ENCODE measurements at places on chromosomes 11 and 22. TPM values are rescaled to one million over a fixed set of nuclear protein-coding genes. Genes with fewer than 3 reads are reported as not detected.

DNA sequence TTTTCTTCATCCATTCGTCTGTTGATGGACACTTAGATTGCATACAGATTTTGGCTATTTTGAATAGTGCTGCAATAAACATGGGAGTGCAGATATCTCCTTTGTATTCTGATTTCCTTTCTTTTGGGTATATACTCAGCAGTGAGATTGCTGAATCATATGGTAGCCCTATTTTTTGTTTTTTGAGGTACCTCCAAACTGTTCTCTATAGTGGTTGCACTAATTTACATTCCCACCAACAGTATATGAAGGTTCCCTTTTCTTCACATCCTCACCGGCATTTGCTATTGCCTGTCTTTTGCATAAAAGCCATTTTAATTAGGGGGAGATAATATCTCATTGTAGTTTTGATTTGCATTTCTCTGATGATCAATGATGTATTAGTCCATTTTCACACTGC, 96.1 kb downstream of the PRR5L start:
- no peak for DNase-seq
- H3K27ac ChIP-seq, result no peak overlapping the region
- H3K4me1 ChIP-seq, result no peaks in the 10 kb centered on the region

The GGTLC2 gene
- total RNA-seq, result not detected

DNA sequence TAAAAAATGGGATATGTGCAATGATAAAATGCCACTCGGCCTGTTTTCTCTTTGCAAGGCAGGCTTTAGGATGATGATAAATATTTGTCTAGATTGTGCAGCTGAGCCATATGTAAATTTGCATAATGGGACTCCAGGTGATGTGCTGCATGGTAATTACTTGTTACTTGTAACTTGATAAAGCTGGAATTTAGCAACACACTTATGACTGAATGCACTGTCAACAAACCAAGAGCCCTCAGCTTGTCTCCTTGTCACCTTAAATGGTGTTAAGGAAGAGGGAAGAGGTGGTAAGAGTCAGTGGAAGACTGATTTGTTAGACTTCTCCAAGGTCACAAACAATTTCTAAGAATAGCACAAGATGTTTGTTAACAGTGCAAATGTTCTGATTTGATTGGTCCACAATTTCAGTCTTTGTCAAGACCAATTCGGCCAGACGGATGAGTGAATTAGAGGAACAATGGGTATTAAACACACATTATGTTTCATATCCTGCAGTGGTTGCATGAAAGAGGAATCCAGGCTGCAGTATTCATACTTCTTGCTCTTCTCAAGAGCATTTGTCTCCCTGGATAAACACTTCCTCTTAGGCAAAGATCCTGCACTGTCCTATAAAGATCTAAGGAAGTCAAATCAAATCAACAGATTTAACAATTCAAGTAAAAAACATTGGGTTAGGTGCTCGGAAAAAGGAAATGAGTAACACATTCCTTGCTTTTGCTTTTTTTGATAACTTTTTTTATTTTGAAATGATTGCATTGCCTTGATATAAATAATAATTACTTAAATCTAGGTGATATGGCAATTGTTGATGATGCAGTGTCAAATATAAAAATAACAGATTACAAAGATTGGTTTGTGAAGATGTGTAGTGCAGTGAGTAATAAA, 448.3 kb upstream of the DDI1 start:
- no peaks in the 10 kb centered on the region for H3K27me3 ChIP-seq
- H3K4me1 ChIP-seq, result no peaks in the 10 kb centered on the region
- DNase-seq, result no peak
- H3K4me3 ChIP-seq, result no peak overlapping the region

The APOA1 gene
- not detected for total RNA-seq

- no peak overlapping the region for H3K4me3 ChIP-seq
- H3K4me1 ChIP-seq, result no peaks in the 10 kb centered on the region
- no peak for DNase-seq
- H3K36me3 ChIP-seq, result no peaks in the 10 kb centered on the region
Measured at GRCh38 chr11:123545726-123546270, 108.6 kb downstream of the SCN3B start.

The PKP3 gene
- total RNA-seq, result 1.5 TPM

GRCh38 chr11:29061452-29061851, 953.3 kb downstream of the METTL15 start:
- no peaks in the 10 kb centered on the region for H3K36me3 ChIP-seq
- no peaks in the 10 kb centered on the region for H3K4me1 ChIP-seq
- no peak overlapping the region for H3K4me3 ChIP-seq
- no peak overlapping the region for H3K27ac ChIP-seq

DNA sequence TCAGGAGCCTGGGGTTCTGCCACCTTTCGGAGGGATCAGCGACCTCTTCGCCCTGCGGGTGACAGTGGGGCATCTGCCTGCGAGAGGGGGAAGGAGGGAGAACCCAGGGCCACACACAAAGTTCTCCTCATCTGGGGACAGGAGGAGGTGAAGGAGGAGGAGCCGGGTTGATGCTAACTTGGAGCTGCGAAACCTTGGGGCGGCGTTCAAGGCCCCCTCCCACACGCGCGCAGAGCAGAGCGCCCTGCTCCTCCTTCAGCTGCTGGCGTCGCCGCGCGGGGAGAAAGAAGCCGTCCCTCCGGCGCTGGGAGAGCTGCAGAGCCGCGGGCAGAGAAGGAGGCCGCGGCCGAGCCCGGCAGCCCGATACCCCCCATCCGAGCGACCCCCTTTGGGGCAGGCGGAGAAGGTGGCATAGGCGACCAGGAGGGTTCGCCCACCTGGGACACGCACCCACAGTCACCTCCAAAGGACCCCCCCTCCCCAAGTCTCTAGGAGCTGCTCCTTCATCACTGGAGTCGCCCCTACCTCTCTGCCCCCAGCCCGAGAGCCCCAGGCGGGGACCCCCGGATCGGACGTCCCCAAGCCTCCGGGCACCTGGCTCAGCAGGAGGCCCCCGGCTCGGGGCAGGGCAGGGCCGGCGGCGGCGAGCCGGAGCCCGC, at the start of gene RASD2:
Gene RASD2 (plus strand): TSS at position 237 of the 659 bp plus-strand sequence. CDS start 5,979 bp downstream, outside the sequence.
- H3K4me3 ChIP-seq, result peak within 1 kb of the TSS; percentile 53
- peaks cover 8% of the 10 kb centered on the region for H3K4me1 ChIP-seq
- peak within 1 kb of the TSS; percentile 82 for H3K27ac ChIP-seq
- no peaks in the 10 kb centered on the region for H3K36me3 ChIP-seq
- DNase-seq, result peak; percentile 69

DNA sequence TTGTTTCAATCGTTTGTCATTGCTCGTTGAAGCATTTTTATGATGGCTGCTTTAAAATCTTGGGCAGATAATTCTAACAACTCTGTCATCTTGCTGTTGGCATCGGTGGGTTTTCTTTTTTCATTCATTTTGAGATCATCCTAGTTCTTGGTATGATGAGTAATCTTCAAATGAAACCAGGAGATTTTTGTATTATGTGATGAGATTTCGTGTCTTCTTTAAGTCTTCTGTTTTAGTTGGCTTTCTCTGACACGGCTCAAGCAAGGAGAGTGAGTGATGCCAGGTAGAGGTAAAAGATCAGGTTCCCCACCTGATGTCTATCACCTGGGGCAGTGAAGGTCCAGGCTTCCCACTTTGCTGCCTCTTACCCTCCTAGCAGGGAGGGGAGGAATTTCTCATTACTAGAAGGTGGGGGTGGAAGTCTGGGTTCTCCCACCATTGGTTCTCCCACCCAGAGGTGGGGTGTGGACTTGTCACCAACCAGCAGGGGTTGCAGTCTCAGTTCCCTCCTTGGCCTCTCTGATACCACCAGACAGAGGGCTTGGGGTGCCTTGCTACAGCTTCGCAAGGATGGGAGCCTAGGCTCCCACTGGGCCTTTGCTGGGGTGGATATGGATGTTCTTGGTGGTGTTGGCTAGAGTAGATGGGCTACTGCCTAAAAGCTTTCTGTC, 12.9 kb downstream of the CDC45 start:
- H3K27ac ChIP-seq, result no peak overlapping the region
- no peak overlapping the region for H3K4me3 ChIP-seq
- DNase-seq, result no peak
- H3K36me3 ChIP-seq, result no peaks in the 10 kb centered on the region
- H3K4me1 ChIP-seq, result no peaks in the 10 kb centered on the region

DNA sequence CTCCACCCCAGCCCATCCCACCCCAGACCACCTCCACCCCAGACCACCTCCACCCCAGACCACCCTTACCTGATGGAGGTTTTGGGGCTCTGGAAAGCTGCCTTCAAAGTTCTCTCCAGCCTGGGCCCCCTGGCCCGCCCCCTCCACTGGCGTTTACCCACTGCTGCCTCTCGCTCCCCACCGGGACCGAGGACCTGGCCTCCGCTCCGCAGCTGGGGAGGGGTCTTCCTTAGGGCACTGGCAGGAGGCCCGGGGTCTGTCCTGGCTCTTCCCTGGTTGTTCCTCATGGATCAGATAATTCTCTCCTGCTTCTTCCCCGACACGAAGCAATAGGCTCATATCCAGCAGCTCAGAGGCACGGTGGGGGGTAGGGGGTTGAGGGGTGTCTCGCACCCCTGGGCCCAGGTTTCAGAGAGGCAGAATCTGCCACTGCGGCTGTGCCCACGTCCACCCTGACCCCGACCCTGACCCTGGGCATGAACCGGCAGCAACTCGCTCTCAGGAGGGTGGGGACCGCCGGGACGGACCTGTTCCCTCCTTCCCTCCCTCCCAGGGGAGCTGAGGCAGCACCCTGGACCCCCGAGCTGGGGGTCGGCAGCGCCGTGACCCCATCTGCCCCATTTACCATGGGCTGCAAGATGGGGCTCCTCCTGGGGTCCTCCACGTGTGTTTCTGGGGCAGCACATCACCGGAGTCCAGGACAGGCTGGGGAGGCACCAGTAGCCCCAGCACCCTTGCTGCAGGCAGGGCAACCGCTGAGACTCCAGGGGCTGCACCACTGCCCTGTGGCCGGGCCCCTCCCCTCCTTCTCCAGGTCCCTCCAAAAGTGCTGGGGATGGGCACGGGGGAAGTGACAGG, 12.9 kb downstream of the KRTAP5-5 start:
- no peaks in the 10 kb centered on the region for H3K27me3 ChIP-seq
- H3K4me1 ChIP-seq, result no peaks in the 10 kb centered on the region
- H3K4me3 ChIP-seq, result no peak overlapping the region
- H3K27ac ChIP-seq, result no peak overlapping the region
- DNase-seq, result no peak
- no peaks in the 10 kb centered on the region for H3K36me3 ChIP-seq

DNA sequence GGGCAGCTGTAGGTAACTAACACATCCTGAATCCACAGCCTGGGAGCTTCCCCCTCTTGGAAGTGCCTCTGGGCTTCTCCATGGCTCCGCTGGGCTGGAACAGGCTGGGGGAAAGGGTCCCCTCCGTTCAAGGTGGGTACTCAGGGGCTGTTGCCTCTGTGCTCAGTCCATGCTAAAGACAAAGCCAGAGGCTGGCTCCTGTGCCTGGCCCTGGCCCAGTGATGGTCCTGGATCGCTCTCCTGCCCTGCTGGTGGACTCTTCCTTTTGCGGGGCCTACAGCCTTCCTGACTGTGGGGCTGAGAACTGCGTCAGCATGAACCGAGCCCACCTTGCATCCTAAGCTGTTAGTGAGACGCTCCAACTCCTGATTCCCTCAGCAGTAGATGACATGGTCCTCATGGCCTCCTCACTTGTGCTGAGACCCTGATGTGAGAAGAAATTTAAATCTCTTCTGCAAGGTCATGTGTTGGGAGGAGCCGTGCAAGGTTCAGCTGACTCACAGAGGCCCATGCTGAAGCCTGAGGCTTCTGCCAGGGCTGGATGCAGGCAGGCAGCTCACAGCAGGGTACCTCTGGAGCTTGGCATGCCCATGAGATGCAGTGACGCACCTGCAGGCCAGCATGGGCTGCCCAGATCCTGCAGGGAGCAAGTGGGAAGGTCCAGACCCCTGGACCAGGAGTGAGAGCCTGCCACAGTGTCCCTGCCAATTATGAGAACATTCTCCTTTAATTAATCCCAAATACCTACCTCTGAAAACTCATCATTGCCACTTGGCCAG, 1285.5 kb downstream of the TBC1D22A start:
- no peak overlapping the region for H3K4me3 ChIP-seq
- no peaks in the 10 kb centered on the region for H3K27me3 ChIP-seq
- no peaks in the 10 kb centered on the region for H3K36me3 ChIP-seq

GRCh38 chr11:44079376-44079775, 13.3 kb downstream of the ACCS start:
- H3K27ac ChIP-seq, result no peak overlapping the region
- no peak for DNase-seq
- H3K27me3 ChIP-seq, result no peaks in the 10 kb centered on the region

The OR8U1 gene
- not detected for total RNA-seq

DNA sequence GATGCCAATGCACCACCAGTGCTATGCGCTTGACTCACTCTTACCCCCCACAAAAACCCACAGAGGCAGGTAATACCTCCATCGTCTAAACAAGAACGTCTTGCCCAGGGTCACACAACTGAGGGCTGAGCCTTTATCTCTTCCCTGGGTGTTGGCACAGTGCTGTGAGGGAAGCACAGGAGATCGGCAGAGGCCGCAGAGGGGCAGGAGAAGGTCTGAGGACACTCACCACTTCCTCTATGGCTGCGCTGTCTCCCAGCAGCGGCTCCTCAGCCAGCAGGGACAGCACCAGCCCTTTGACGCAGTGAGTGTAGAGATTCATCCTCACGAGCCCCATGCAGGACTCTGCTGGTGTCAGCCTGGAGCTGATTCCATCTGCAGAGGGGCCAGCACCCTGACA, 19.9 kb downstream of the HPS4 start:
- H3K4me1 ChIP-seq, result no peaks in the 10 kb centered on the region
- no peak for DNase-seq
- H3K4me3 ChIP-seq, result no peak overlapping the region
- H3K27ac ChIP-seq, result no peak overlapping the region
- no peaks in the 10 kb centered on the region for H3K36me3 ChIP-seq
- no peaks in the 10 kb centered on the region for H3K27me3 ChIP-seq

GRCh38 chr11:35298369-35298768, 121.0 kb downstream of the SLC1A2 start:
- DNase-seq, result no peak
- H3K36me3 ChIP-seq, result no peaks in the 10 kb centered on the region
- H3K4me1 ChIP-seq, result no peaks in the 10 kb centered on the region
- H3K27ac ChIP-seq, result no peak overlapping the region

DNA sequence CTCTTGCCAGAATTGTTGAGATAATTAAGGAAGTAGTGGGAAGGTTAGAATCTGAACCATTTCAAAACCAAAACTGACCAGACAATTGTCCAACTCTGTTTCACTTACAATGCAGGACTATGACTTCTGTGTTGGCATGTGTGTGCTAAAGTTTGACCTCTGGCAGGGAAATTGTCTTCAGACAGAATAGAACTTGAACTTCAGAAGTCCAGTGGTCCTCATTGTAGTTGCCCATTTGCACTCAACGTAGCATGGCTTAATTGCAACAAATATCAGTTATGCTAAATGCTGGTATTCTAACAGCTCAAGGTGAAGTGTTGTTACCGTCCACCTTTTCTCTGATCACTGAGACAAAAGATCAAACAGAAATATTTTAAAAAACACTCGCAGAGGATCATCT, 47.2 kb downstream of the BLID start:
- H3K27me3 ChIP-seq, result no peaks in the 10 kb centered on the region
- H3K4me3 ChIP-seq, result no peak overlapping the region
- H3K27ac ChIP-seq, result no peak overlapping the region
- DNase-seq, result no peak

All from uterus (tissue), 4 donors.